EH (cell line): ENCODE measurements at places on chromosomes 3 and 15.

DNA sequence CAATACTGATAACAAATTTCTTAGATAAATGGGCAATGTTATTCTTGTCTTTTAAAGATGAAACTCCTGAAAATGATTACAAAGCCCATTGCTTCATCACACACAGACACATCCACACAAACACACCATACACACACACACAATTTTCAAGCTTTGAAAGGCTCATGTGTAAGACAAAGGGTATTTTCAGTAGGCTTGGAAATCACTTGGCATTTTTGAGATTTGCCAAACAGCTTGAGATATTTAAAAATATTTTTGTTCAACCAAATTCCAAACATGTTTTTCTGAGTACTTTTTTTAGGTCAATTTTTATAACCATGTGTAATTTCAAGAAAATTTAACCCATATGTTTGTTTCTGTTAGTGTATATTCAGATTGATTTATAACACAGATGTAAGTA, 283.7 kb downstream of the ROBO2 start:
- peak; percentile 44 for DNase-seq

GRCh38 chr15:64911311-64912186, at the start of gene ANKDD1A:
Gene ANKDD1A (plus strand): TSS chr15:64911902. CDS start chr15:64911931, 29 bp downstream.
- peak; percentile 72 for DNase-seq

- no peak for DNase-seq
These were observed 99.4 kb downstream of the DTWD1 start for GRCh38 chr15:49720261-49720660.

DNA sequence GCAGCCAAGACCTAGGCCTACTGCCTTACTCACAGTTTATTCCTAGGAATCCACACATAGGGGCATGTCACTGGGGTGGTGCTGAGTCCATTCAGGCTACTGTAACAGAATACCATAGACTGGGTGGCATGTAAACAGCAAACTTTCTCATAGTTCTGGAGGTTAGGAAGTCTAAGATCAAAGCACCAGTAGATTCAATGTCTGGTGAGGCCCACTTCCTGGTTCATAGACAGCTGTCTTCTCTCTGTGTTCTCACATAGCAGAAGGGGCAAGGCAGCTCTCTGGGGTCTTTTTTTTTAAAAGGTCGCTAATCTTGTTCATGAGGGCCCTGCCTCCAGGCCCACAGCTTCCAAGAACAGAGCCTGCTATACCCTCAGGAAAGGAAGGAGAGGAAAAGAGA, 113.9 kb upstream of the MANF start:
- no peak for DNase-seq

GRCh38 chr3:30631243-30631904, 25.0 kb downstream of the TGFBR2 start:
- DNase-seq, result peak; percentile 40

DNA sequence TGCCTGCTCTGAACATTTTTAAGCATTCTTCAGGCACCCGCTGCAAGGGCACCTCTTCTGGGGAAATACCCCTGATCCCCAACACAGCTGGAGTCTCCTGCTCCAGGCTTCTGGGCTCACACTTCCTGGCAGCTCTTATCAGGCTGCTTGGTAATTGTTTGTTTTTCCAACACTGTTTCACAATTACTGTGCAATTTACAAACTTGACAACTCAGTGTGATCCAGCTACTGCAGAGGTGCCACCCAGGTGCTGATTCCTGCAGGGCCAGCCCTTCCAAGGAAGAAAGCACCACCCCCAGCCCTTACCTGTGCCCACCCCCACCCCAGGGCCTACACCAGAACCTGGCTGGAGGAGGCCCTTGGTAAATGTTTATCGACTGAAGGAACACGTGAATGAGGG, 66.5 kb downstream of the MAGEF1 start:
- no peak for DNase-seq

DNA sequence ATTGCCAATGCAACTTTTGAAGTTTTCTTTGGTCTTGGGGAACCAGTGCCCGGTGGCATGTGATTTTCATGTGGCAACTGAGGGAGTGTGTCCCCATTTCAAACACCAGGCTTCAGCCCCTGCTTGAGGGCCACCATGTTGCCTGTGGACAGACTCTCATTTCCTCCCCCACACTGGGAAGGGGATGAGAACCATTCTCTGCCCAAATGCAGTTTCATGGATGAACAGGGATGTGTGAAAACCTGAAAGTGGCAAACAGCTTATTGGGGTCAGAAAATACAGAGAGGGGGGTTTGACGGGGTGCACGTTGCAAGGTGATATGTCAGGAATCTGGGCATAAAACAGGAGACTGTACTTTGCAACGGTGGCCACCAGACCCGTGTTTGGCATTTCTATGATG, 6.3 kb downstream of the FAM107A start:
- no peak for DNase-seq

DNA sequence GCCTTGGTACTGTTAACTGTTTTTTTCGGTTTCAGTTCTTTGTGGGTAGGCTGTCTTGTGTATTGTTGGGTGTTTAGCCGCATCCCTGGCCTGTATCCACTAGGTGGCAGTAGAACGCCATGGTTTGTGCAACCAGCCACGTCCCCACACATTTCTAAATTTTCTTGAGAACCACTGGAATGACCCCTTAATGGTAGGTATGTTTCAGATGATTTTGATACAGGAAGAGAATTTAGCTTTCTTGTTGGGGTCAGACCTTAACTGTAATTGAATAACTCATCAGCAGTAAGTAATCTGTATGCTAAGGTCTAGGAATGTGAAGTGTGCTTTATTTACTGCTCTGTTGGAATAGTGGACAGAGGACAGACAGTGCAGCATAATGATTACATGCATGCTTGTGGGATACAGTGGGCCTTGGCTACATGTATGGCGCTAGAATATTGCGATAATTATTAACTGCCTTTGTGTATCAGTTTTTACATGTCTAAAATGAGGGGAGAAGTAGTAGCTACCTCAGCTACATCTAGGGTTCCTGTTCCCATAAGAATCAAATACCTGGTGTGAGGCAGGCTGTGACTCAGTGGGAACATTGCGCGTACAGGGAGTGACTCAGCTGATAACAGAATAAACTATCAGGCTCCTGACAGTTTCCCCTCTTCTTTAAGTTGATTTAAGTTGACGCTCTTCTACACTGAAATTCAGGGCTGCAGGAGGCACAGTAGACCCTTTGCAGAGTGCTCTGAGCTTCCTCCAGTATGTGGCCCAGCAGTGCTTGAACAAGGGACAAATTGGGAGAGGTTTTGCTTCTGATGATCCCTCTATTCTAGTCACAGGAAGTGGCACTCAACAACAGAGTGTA, 25.0 kb upstream of the GPR171 start:
- peak; percentile 78 for DNase-seq

- no peak for DNase-seq
These were observed 14.1 kb upstream of the SETMAR start for GRCh38 chr3:4289044-4289443.

- no peak for DNase-seq
These were observed 230.8 kb upstream of the ZNF717 start for GRCh38 chr3:76016111-76016510.

DNA sequence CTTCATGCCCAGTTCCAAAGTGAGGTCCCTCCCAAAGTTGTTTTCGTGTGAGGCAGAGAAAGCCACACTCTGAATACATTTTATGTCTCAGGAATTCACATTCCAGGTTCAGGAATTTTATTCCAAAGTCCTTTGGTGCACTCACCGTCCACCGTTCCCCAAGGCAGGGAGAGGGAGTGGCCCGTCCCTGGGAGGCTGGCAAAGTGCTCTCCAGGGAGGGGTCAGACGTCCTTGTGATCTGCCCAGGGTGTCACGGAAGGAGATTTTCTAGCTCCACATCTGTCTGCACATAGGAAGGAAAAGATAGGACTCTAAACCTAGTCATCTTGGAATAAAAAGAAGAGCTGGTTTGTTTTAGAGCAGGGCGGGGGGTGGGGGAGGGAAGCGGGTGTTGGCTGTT, 47.9 kb downstream of the KLF13 start:
- DNase-seq, result peak; percentile 40

DNA sequence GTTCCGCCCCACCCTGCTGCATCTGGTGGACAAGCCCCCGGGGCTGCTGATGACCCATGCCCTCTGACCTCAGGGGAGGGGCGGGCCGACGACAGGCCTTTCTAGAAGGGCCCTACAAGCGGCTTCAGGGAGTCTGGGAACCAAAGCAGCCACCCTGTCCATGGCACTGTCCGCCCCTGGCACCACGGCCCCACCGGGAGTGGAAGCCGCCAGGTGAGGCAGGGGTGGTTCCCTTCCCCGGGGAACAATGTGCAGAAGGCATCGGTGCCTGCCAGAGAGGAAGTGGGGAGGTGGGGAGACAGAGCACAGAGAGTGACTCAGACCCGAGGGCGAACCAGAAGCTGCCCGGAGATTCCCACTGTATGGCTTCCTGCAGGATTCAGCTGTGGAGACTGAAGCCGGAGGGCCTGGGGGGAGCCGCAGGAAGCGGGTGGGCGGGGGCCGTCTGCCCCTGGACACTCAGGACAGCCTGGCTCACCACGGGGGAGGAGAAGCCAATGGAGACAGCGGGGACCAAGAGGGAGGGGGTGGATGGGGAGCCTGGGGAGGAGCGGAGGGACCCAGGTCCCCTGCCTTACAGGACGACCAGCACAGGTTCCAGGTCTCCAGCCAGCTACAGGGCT, 134.0 kb downstream of the TPRA1 start:
- DNase-seq, result peak; percentile 77

GRCh38 chr3:21750831-21751391, at the start of gene ZNF385D:
Gene ZNF385D (minus strand): TSS chr3:21751210. CDS start chr3:21750916, 294 bp downstream.
- DNase-seq, result peak; percentile 63

- peak; percentile 77 for DNase-seq
These were observed 42.5 kb upstream of the SNRK start for GRCh38 chr3:43243590-43244587.

DNA sequence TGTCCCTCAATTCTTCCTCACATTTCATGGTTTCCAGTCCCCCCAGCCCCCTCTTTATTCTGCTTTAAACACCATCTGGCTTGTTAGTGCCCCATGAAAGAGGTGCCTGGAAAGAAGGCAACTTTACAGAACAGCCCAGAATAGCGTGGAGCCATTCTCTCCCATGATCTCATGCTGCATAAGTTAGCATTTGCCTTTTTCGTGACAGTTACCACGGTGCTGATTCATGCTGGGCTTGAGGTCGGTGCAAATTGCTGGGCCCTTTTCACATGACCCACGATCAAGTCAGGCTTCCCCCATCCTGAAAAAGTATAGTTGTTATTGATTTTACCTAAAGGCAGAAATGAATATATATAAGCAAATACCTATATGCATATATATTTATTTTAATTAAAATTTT, 29.6 kb downstream of the SQOR start:
- peak; percentile 35 for DNase-seq

- peak; percentile 7 for DNase-seq
These were observed 129.3 kb downstream of the IQCH start for GRCh38 chr15:67383899-67384298.

- no peak for DNase-seq
These were observed 26.2 kb downstream of the HES1 start for GRCh38 chr3:194162070-194162678.

GRCh38 chr3:144756704-144757440, 785.2 kb downstream of the DIPK2A start:
- DNase-seq, result no peak

DNA sequence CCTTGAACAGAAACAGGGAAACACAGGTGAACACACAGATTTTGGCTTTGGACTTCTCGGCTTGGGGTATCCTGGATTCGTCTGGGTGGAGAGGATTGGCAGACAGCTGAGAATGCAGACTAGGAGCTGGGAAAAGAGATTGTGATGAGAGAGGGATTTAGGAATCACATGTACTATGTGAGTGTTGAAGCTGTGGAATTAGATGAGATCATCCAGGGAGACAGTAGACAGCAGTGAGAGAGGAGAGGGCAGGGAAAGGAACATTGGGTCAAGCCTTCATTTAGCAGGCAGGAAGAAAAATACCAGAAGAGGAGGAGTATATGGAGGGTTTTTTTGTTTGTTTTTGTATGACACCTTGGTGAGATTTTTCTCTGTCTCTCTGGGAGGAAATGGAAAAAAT, 262.1 kb upstream of the TBL1XR1 start:
- peak; percentile 82 for DNase-seq

- no peak for DNase-seq
These were observed 31.0 kb downstream of the SRPRB start for GRCh38 chr3:133836497-133837158.

- DNase-seq, result no peak
These were observed 34.2 kb downstream of the APBA2 start for GRCh38 chr15:28919679-28920655.

DNA sequence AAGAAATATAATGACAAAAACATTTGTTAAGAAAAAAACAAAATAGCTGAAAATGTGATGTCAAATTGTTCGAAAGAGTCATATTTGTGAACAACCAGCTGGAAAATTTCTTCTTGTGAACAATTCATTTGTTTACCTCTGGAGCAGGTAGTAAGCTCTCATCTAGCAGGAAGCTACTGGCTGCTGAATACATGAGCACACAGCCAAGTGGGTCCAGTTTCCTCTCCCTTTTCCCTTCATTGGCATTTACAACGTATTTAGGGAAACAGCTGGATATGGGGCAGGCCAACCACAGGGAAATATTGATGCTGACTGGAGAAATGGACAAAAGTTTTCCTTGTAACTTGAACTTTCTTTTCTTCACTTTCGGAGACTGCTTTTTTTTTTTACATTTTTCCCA, 1354.7 kb upstream of the EPHA6 start:
- DNase-seq, result no peak

- DNase-seq, result peak; percentile 64
These were observed 37.9 kb downstream of the PPCDC start for GRCh38 chr15:75061272-75061671.

DNA sequence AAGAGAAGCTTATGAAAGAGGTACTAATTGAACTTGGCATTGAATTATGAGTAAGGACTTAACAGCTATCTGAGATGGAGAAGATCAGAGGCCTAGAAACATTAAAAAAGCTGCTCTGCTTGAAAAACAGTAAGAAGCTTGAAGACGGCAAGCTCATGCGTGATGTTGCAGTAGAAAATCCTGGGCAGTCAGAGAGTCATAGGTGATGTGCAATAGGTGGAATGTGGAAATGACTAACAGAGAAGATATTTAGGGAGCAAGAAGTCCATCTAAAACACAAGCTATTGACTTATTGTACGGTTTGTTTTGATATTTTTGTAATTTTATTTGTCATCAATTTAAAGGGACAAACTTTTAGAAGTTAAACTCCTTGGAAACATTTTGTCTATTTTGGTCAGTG, 1101.4 kb downstream of the ROBO2 start:
- DNase-seq, result peak; percentile 40

- DNase-seq, result no peak
These were observed 2.2 kb upstream of the TMC3 start for GRCh38 chr15:81376231-81376630.

DNA sequence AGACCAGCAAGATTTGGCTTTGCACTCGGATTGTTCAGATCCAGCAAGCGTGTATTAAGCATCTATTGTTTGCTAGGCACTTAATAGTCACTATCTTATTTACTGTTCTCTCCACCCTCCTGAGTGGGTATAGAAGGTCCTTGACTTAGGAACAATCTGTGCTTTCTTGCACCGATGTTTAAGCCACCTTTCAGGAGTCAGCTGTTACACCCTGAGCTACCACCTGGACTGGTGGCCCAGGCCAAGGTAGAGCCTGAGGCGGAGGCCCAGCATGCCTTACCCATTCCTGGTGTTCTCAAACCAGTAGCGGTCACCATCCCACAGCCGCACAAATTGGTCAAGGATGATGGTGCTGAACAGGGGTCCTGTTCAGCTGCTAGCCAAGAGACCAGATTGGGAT, 10.0 kb downstream of the DUOX1 start:
- no peak for DNase-seq
